Activated naive CD4-positive, alpha-beta T cell treated with anti-CD3 and anti-CD28 coated beads for 36 hours (primary cell): ENCODE measurements at places on chromosomes 4 and X. TPM values are rescaled to one million over a fixed set of nuclear protein-coding genes. Genes with fewer than 3 reads are reported as not detected.

Gene ALB
- total RNA-seq = not detected

Gene TRIM61
- 0.67 TPM for total RNA-seq

Gene HSFX2
- total RNA-seq = not detected

Gene NHSL2
- total RNA-seq = 0.10 TPM

Gene CXCL11
- not detected for total RNA-seq

Gene STS
- 0.32 TPM for total RNA-seq

- peaks cover 14% of the 10 kb centered on the region for H3K36me3 ChIP-seq
- H3K27me3 ChIP-seq = no peaks in the 10 kb centered on the region
- no peak overlapping the region for H3K4me3 ChIP-seq
- no peak for DNase-seq
Measured at GRCh38 chr4:4439782-4440181, 52.9 kb downstream of the NSG1 start.

GRCh38 chr4:40992472-40993295 is 221.7 kb downstream of the APBB2 start:
- H3K4me1 ChIP-seq = peaks cover 8% of the 10 kb centered on the region
- H3K27ac ChIP-seq = no peak overlapping the region
- peak; percentile 16 for DNase-seq
- H3K36me3 ChIP-seq = no peaks in the 10 kb centered on the region
- peaks cover 4% of the 10 kb centered on the region for H3K27me3 ChIP-seq

DNA sequence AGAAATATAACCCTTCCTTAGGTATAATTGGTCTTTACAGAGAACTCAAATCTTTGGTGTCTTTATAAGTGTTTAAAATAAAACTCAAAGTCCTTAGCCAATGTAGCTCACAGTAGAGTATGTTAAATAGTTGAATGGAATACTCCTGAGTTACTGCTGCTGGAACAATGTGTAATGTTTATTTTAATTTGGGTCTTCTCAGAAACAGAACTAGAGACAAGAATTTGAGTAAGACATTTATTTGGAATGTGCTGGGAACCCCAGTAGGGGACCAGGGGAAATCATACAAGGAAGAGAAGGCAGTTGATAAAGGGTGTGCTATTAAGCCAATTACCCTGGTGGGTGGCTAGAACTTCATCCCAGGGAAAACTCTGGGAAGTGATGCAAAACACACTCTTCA is 240.4 kb upstream of the LDB2 start:
- no peaks in the 10 kb centered on the region for H3K36me3 ChIP-seq
- DNase-seq = no peak
- no peak overlapping the region for H3K4me3 ChIP-seq
- H3K27me3 ChIP-seq = peaks cover 13% of the 10 kb centered on the region
- H3K4me1 ChIP-seq = peaks cover 7% of the 10 kb centered on the region
- no peak overlapping the region for H3K27ac ChIP-seq

DNA sequence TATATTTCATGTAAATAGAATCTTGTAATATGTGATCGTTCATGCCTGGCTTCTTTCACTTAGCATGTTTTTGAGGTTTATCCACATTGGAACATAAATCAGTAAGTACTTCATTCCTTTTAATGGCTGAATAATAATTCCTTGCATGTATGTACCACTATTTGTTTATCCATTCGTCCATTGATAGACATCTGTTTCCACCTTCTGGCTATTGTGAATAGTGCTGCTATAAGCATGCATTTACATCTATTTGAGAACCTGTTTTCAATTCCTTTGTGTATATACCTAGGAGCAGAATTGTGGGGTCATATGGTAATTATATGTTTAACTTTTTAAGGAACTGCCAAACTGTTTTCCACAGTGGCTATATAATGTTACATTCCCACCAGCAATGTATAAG is 356.7 kb upstream of the DIPK2B start:
- H3K36me3 ChIP-seq = no peaks in the 10 kb centered on the region
- peaks cover 3% of the 10 kb centered on the region for H3K27me3 ChIP-seq
- no peaks in the 10 kb centered on the region for H3K4me1 ChIP-seq
- H3K4me3 ChIP-seq = no peak overlapping the region

DNA sequence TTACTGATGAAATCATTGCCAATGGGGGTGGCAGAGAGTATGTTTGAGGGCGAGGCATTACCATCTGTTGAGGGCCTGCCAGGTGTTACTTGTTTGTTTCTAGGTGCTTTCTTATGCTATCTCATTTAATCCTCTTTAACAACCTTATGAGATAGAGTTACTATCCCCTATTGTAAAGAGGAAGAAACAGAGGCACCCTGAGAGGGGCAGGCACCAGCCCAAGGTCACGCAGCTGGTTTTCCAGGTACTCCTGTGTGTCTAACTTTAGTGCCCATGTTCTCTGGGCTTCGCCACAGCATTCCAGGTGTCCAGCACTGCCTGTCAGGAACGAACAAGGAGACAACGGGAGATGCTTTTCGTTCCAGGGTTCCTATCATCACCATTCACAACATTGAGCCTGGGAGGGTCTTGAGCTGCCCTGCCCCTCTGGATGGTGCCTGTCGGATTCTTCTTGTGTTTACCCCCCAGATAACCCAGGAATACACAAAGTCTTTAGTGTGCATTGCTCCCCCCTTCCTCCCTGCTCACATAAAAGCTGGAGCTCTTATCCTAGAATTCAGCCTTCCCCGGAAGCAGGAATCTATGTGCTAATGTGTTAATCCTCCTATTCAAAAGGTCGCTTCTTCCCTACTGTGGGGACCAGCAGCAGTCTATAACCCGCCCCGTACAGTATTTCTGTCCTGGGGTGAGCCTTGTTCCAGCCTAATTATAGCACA is 24.9 kb upstream of the GPC4 start:
- peaks cover 5% of the 10 kb centered on the region for H3K27me3 ChIP-seq
- H3K27ac ChIP-seq = no peak overlapping the region
- no peaks in the 10 kb centered on the region for H3K36me3 ChIP-seq

GRCh38 chr4:153004081-153004850 is 68.1 kb downstream of the FHDC1 start:
- no peak overlapping the region for H3K4me3 ChIP-seq
- no peak for DNase-seq
- H3K36me3 ChIP-seq = no peaks in the 10 kb centered on the region

GRCh38 chrX:151006410-151007109 is 23.4 kb downstream of the HMGB3 start:
- no peaks in the 10 kb centered on the region for H3K36me3 ChIP-seq
- no peaks in the 10 kb centered on the region for H3K27me3 ChIP-seq
- H3K4me3 ChIP-seq = no peak overlapping the region
- H3K4me1 ChIP-seq = no peaks in the 10 kb centered on the region

- H3K27me3 ChIP-seq = peaks cover 26% of the 10 kb centered on the region
- no peaks in the 10 kb centered on the region for H3K36me3 ChIP-seq
- no peak overlapping the region for H3K27ac ChIP-seq
- no peak for DNase-seq
Measured at GRCh38 chr4:3722446-3723231, 43.5 kb upstream of the ADRA2C start.

GRCh38 chrX:84118769-84119168 is 69.2 kb downstream of the RPS6KA6 start:
- H3K4me1 ChIP-seq = no peaks in the 10 kb centered on the region
- no peak overlapping the region for H3K4me3 ChIP-seq
- H3K36me3 ChIP-seq = no peaks in the 10 kb centered on the region
- no peaks in the 10 kb centered on the region for H3K27me3 ChIP-seq

- H3K4me1 ChIP-seq = peaks cover 86% of the 10 kb centered on the region
- no peaks in the 10 kb centered on the region for H3K27me3 ChIP-seq
- no peak for DNase-seq
- no peak overlapping the region for H3K4me3 ChIP-seq
Measured at GRCh38 chrX:65720381-65720964, 53.0 kb downstream of the MSN start.

DNA sequence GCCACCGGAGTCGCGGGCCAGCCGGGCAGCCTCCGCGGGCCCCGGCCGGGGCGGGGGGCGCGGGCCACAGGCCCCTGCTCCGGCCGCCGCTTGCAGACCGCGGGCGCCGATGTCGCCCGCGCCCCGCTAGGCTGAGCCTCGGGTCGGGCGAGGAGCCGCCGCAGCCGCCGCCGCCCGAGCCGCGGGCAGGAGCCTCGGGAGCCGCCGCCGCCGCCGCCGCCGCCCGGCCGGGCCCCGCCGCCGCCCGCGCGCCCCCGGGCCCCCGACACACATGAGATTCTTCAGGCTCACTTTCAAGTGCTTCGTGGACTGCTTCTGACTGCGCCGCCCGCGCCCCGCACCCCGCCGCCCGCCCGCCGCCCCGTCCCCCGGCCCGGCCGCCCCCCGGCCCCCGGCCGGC is 345 bp downstream of the SLC6A8 start:
- peaks cover 4% of the 10 kb centered on the region for H3K27me3 ChIP-seq
- no peaks in the 10 kb centered on the region for H3K4me1 ChIP-seq
- no peak overlapping the region for H3K4me3 ChIP-seq
- DNase-seq = no peak
- no peak overlapping the region for H3K27ac ChIP-seq

DNA sequence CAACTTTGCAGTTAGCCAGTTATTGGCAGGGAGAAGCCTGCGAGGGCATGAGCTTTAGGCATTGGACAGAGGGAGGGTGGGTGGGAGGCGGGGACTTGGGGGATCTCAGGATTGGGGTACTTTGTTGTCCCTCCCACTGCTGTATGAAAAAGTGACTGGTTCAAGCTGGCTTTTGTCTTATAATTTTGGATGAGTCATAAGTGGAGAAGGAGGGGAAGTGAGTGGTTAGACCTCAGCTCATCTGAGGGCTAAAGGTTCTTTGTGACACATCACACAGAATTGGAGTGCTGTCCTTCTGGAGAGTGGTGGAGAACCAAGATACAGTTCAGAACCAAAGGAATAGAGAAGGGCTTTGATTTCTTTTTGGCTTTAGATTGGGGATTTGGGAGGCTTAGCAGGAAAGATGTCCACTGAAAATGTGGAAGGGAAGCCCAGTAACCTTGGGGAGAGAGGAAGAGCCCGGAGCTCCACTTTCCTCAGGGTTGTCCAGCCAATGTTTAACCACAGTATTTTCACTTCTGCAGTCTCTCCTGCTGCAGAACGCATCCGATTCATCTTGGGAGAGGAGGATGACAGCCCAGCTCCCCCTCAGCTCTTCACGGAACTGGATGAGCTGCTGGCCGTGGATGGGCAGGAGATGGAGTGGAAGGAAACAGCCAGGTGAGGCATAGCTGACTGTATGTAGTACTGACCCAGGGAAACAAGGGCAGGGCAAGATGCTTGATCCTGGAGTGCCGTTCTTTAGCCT is at the start of gene SLC4A4:
Gene SLC4A4 (plus strand): TSS at position 175 of the 748 bp plus-strand sequence.
- H3K4me3 ChIP-seq = no peak within 1 kb of the TSS
- peaks cover 3% of the 10 kb centered on the region for H3K27me3 ChIP-seq
- no peaks in the 10 kb centered on the region for H3K4me1 ChIP-seq
- no peak within 1 kb of the TSS for H3K27ac ChIP-seq
- DNase-seq = no peak
